HL-60 (cell line): ENCODE measurements at places on chromosomes 2 and 18.

DNA sequence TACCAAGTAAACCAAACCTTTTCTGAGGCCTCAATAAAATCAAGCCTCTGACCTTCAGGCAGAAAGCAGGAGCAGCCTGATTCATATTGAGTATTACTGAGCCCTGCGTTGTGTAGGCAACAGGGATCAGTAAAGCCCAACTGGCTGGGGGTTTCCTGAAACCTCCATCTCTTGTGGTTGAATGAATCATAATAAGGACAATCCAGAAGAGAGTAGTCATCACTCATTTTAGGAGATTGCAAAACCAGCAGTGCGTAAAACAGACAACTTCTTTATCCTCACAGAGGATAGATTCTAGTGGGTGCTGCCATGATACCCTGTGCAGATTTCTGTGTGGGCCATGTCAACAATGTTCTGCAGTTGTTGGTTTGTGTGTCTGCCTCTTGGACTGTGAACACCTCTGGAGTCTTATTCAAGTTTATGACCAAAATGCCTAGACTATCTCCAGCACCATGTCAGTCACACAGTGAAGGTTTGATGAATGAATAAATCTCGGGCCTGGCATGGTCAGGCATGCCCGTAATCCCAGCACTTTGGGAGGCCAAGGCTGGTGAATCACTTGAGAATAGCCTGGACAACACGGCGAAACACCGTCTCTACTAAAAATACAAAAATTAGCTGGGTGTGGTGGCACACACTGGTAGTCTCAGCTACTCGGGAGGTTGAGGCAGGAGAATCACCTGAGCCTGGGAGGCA is 51.8 kb upstream of the RAB27B start:
- DNase-seq, result peak; percentile 1

DNA sequence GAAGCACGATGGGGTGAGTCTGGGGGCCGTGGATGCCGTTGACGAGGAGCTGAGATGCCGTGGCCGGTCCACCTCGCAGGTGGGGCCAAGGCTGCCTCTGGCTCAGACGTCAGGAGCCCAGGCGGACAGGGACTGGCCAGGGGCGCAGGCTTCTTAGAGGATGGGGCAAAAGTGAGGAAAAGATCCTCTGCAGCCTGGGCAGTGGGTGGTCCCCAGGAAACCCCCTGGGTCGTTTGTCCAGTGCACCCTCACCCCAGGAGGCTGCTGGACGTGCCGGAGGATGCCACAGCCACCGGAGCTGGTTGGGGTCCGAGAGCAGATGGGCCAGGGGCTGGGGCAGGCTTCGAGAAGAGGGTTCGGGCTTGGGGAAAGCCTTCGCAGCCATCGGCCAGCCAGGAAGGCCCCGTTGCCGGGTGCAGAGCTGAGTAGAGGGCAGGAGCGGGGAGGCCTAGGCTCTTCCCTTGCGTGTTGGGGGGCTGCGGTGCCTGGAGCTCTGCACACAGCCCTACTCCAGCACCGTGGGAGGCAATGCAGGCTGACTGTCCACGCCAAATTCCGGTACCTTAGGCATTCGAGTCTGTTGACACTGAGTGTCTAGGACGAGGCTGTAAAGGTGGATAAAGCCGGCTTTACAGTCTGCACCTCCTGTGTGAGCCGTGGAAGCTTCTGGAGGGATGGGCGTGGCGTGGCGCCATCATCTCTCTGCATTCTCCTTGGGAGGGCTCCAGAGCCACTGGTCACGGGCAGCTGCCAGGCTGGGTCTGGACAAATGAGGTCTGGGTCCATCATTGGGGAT is 18.8 kb downstream of the GPC1 start:
- no peak for DNase-seq

GRCh38 chr2:106147159-106147558 is 46.9 kb downstream of the UXS1 start:
- no peak for DNase-seq

DNA sequence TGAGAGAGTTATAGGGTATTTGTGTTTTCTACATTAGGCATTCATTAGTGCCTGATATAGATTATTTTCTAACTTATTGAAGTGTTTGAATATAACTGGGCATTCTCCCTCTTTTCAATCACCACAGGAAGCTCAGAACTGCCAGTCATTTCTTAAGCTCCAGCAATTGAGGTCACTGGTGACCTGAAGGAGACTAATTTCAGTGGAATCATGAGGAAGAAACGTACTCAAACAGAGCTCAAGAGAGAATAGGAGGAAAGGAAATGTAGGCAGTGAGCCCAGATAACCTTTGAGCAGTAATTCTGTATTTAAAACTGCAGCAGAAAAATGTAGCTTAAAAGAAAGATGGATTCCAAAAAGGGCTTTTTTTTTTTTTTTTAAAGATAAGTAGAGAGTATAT is 1035.5 kb downstream of the SOCS6 start:
- no peak for DNase-seq

GRCh38 chr2:88058191-88058590 is 2.6 kb upstream of the KRCC1 start:
- DNase-seq, result no peak

DNA sequence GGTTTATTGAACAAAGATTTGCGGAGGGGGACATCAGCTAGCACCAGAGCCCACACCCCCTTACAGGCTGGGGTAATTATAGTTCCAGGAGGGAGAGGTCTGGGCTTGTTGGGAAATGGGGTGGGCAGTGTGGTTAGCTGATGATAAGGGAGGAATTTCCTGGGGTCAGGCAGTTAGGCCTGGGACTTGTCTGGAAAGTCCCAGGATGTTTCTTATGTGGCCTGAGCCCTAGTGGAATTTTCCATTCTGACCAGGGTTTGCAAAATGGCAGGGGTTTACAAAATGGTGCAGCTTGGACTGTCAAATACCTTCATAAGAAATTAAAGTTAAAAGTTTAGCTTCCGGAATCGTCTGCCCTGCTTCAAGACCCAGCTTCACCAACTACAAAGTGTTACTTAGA is 199.1 kb downstream of the FBXO15 start:
- no peak for DNase-seq

GRCh38 chr18:33781429-33781828 is 203.4 kb downstream of the ASXL3 start:
- DNase-seq, result no peak

GRCh38 chr2:19632403-19632991 is 269.3 kb downstream of the TTC32 start:
- no peak for DNase-seq

DNA sequence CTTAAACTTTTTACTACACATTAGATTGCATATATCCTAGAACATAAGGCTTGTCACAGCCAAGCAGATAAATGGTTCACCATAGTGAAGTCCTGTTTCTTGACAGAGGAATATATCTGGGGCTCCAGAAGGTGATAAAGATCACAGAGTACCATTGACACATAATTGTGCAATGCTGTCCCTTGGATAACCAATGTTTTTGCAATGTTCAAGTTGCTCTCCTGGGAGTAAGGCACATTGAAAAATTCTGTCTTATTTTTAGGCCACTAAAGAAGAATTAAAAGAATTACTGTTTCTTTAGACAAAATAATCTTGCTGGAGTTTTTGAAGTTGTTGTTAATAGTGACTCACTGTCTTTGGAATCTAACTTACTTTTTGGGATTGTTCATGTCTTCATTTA is 1132.8 kb downstream of the LRP1B start:
- DNase-seq, result no peak

GRCh38 chr2:69525261-69525660 is 88.0 kb upstream of the NFU1 start:
- no peak for DNase-seq

DNA sequence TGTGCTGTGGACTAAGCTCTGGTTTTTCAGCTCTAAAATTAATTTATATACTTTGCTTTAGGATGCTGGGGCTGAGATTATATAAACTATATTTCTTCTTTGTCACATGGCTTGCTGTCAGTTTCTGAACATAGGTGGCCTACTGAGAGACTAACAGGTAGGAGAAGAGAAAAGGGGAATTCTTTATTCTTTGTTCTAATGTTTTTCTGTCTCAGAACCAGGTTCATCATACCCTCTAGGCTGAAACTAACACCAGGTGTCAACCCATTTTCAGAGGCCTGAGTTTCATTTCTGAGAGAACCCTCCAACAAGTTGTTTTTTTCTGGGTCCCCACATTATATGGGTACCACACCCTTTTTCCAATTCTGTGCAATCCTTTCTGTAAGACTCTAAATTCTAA is 843.6 kb downstream of the TRIB2 start:
- no peak for DNase-seq

DNA sequence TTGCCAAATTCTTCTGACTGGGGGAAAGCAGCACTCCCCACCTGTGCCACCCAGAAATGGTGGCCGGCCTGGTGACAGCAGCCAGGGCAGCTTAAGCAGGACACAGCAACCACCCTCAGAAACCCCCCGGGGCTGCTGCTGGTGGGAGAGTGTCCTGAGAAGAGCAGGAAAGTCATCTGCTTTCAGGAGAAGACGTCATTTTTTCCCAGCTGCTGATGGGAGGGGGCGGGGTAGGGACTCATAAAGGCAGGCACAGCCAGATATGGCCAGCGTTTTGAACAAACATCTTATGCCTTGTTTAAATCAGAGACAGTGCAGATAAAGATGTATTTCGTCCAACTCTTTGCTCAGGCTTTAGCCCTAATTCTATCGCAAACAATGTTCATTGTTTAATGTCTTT is 139.5 kb downstream of the LRRC30 start:
- no peak for DNase-seq

GRCh38 chr2:108806371-108807113 is 20.0 kb downstream of the CCDC138 start:
- no peak for DNase-seq

GRCh38 chr18:73647391-73647790 is 500.2 kb downstream of the FBXO15 start:
- DNase-seq, result no peak

GRCh38 chr2:47388888-47389287 is 14.1 kb upstream of the MSH2 start:
- DNase-seq, result no peak

- no peak for DNase-seq
These were observed 84.1 kb downstream of the RAPH1 start for GRCh38 chr2:203451011-203451410.

DNA sequence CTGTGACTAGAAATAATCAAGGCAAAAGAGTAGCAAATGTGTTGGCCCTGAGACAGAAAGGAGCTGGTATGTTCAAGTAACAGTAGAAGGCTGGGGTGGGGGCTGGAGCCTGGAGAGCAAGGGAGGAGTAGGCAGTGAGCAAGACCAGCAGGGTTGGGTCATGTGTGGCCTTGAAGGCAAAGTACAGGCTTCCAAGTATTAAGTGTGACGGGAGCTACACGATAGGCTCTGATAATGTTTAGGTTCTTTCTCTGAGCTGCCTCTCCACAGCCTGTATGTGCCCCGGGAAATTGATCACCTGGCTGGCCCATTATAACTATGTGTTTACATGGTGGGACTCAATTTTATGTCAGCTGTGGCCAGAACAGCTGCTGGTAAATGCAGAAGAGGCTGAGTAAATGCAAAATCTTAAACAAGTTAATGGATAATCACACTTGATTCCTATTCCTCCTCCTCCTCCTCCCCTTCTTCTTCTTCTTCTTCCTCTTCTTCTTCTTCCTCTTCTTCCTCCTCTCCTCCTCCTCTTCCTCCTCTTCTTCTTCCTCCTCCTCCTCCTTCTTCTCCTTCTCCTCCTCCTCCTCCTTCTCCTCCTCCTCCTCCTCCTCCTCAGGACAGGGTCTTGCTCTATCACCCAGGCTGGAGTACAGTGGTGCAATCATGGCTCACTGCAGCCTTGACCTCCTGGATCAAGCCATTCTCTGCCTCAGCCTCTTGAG is 9.3 kb downstream of the IL1F10 start:
- no peak for DNase-seq

DNA sequence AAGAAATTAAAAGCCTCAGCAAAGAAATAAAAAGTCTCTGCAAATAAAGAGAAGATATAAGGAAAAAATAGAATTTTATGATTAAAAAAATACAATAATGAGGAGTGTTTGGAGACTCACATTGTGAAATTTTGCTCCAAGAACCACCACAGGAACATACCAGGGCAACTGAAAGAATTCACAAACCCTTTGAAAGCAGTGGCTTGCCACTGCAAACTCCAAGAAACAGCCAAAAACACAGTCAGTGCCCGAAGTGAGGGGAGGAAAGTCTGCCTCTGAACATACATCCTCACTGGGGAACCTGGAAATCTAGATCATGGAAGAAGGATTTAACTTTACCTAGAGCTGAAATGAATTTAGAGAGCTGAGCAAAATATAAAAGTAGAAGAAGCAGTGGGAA is 33.1 kb downstream of the EVA1A start:
- DNase-seq, result no peak

GRCh38 chr2:186569897-186570296 is 20.0 kb upstream of the ITGAV start:
- no peak for DNase-seq

- no peak for DNase-seq
These were observed 4.2 kb upstream of the AFF3 start for GRCh38 chr2:100146657-100146960.

DNA sequence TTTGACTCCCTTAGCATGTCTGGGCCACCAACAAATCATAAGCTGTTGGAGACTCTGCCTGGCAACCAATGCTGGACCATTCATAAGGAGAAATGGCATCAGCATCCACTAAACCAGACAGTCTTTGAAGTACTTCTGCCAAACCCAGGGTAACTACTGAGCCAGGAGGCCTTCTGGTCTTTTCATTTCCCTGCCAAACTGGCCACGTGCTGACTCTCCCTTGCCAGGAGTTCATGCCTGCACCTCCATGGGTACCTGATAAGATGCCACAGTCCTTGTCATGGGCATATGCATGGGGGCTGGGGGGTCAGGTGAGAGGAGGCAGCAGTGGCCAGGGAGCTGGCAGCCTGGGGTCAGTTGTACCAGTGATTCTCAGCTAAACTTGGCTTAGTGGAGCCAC is 34.2 kb upstream of the DAPL1 start:
- no peak for DNase-seq

DNA sequence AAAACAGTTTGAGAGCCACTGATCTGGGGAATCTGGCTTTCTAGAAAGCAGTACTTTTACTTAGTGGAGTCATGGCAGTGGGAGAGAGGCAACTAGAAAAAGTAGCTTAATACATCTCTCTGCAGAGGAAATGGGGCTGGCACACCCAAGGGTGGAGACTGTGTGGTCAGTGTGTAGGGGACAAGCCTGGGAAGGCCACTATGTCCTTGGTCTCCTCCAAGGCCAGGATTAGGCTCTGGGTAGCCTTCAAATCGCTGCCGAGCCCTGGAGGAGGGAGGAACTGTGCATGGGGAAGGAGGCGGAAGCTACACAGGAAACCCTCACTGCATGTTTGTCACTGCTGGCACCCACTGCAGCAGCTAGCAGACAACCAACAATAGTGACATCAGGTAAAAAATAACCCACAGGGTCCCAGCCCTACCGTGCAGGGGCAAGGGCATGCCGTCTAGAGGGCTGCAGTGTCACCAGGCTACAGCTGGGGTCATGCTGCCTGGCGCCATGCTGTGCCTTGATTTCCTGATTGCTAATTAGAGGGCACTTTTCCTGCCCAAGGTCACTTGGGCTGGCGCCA is 34.8 kb downstream of the LBH start:
- peak; percentile 33 for DNase-seq

- no peak for DNase-seq
These were observed 101.4 kb downstream of the PLA2R1 start for GRCh38 chr2:159961037-159961436.

DNA sequence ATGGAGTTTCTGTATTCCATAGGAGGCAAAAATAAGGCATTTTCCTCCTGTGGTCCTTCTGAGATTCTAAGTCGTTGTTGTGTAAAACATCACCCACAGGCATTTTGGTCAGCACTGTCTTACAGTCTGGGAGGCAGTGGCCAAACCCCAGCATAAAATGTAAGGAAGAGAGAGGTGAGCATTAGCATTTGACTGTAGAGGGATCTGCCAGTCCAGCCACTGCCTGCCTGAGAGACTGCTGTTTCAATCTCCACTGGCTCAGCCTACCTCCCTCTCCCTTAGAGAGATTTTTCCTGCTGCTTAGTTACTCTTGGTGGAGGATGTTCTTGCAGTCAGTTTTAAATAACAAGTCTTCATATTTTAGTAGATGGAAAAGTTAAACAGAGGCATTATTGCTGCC is 77.0 kb downstream of the ARHGEF33 start:
- DNase-seq, result no peak
